Activated CD4-positive, alpha-beta T cell treated with anti-CD3 and anti-CD28 coated beads, Interleukin-2, amount 10 ng/mL, durations not matched to agents 24 days and 14 days (primary cell): ENCODE measurements at places on chromosomes 12 and 14. TPM values are rescaled to one million over a fixed set of nuclear protein-coding genes. Genes with fewer than 3 reads are reported as not detected.
A peak's percentile ranks its signal among the peaks of the same experiment; 100 is the strongest.

GRCh38 chr14:30115756-30116155 lies 188.1 kb upstream of the PRKD1 start:
- no peaks in the 10 kb centered on the region for H3K27me3 ChIP-seq
- H3K36me3 ChIP-seq, result no peaks in the 10 kb centered on the region
- no peak overlapping the region for H3K4me3 ChIP-seq
- no peak for DNase-seq

GRCh38 chr14:73903028-73903427 lies 16.4 kb downstream of the ZNF410 start:
- H3K4me3 ChIP-seq, result no peak overlapping the region
- no peak overlapping the region for H3K27ac ChIP-seq
- DNase-seq, result no peak
- H3K4me1 ChIP-seq, result no peaks in the 10 kb centered on the region
- no peaks in the 10 kb centered on the region for H3K27me3 ChIP-seq

- no peaks in the 10 kb centered on the region for H3K27me3 ChIP-seq
- no peak overlapping the region for H3K4me3 ChIP-seq
- peaks cover 17% of the 10 kb centered on the region for H3K4me1 ChIP-seq
- no peak for DNase-seq
Measured at GRCh38 chr14:91685600-91685999, 46.3 kb downstream of the CATSPERB start.

DNA sequence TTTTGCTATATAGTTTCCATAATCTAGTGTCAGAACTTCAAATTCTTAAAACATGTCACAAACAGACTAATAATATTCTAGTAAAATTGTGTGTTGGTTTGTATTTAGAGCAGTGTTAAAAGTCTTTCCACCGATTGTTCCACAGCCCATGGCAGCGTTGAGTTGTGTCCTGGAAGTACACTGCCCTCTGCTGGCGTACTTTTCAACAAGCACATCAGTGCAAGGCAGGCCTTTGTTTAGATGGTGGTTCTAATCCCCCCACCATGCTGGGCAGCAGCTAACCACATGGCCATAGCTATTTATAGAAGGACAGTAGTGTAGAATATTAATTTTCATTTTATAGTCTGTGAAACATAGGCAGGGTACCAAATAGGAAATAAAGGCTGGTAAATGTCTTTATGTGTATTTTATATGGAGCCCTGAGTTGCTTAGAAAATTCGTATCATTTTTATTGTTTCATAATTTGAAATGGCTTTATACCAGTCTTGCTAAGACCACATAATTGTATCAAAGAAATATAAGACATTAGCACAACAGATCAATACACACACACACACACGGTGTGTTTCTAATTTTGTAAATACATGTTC lies 235.4 kb downstream of the SEC23A start:
- H3K4me1 ChIP-seq, result no peaks in the 10 kb centered on the region
- no peak overlapping the region for H3K4me3 ChIP-seq
- H3K27me3 ChIP-seq, result peaks cover 2% of the 10 kb centered on the region
- no peaks in the 10 kb centered on the region for H3K36me3 ChIP-seq

DNA sequence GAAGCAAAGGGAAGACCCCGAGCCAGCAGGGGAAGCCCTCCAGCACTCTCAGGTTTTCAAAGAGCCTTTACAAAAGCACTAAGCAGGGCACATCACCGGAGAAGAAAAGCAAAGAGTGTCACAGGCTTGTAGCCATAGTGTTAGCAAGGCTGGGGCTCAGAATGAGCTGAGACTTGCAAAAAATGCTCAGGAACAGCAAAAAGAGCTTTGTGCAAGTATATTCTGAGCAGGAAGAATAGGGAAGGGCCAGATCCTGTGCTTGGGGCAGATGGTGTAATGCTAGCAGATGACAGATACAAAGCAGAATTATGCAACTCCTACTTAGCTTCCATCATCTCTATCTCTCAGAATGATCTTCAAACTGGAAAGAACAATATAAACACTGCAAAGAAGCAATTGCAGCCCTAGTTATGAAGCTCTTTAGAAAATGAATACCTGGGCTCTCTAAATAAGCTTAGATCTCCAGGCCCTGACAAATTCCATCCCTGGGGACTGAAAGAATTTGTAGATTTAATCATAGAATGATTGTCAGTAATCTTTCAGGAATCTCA lies 23.7 kb upstream of the PARP11 start:
- H3K27me3 ChIP-seq, result no peaks in the 10 kb centered on the region
- H3K27ac ChIP-seq, result peak overlapping the region; percentile 90
- H3K4me3 ChIP-seq, result peak overlapping the region; percentile 68
- peak; percentile 64 for DNase-seq

Gene ACOT6
- total RNA-seq, result not detected in 2 replicates
